NCI-H446 (cell line): ENCODE measurements at places on chromosomes 2 and 18.

DNA sequence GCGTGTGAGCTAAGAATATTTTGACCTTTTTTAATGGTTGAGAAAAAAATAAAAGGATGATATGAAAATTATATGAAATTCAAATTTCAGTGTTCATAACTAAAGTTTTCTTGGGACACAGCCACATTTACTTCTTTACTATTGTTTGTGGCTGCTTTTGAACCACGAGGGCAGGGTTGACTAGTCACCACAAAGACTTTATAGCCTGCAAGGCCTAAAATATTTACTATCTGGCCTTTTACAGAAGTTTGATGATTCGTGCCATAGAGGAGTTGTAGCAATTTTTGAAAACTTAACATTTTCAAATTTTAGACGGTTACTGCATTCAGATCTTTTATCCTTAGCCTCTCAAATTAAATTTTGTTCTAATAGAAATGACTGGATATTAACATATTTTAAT is 69.9 kb downstream of the LIMS1 start:
- DNase-seq, result no peak

DNA sequence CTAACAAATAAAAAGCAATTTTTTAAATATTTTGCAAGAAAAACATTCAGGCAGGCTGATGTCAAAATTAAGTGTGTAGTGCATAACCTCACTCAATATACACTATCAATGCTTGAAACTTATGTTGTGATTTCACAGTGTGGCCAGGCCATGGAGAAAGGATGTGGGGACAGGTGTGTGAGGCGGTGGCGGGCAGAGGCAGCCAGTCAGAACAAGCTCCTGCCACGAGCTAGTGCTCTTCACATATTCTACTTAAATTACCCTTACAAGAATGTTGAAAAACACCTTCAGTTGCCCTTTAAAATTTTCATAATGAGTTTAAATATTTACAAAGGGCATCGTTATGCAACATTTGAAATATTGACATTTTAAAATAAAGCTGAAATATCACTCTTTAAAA is 43.2 kb downstream of the CYB5A start:
- DNase-seq, result no peak

- no peak for DNase-seq
Observed at GRCh38 chr2:46072101-46072820, 224.9 kb upstream of the EPAS1 start.

DNA sequence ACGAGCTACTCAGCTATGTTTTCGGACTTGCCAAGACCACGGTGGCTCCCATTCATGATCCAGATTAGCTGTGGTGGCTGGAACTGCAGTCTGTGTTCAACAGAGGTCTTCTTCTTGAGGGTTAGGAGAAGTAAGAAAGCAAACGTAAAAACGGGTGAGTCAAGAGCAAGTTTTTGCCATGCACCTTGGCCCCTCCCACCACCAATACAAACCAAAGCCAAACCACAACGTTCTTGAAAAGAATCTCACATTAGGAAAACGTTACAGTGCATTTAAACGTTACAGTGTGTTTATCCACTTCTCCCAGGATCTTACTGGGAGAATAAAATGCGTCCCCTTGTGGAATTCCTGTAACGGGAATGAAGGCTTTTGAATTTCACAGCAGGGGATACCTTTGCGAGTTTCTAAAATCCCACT is 725 bp downstream of the FBXO48 start:
- DNase-seq, result no peak

- no peak for DNase-seq
Observed at GRCh38 chr2:222715742-222716141, 44.3 kb downstream of the MOGAT1 start.
